ENCODE measurements at places on chromosomes 3 and 15.

DNA sequence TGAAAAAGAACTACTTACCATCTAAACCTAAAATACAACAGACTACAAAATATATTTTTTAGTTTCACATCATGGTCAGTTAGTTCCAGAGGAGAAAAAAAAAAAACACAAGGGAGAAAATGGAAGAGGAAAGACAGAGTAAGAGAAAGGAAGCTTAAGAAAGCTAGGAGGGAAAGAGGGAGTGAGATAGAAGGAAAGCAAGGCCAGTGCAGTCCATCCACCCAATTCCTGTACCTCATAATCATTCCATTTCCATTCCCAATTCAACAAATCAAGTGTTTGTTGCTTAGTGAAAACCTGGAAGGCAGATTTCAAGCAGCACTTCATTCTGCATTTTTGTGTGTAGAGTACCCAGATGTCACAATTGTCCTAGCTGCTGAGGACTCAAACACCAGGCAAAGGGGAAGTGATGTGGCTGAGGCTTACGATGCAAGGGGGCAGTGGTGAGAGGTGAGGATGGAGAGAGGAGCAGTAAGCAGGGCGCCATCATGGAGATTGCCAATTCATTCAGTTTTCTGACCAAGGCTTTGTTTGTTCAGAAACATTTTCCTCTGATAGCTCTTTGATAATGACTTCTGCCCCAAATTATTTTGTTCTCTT lies 83.6 kb upstream of the GSK3B start:
- peak; percentile 38 for DNase-seq

DNA sequence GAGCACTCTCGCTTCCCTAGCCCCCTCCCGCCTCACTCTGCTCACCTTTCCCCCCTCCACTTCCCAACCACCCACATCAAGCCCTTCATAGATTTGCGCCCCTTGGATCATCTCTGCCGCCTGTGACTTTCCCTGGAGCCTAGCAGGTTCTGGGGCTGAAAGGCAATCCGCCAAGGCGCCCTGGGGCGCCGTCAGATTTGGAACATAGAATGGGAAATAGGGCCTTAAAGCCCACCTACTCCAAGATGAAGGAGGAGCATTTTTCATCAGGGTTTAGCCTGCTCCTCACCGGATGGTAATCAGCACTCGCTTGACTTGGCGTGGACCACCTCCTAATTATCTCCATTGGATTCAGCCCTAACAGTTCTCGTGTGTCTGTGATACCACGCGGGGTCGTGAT lies 1.3 kb downstream of the CPNE4 start:
- no peak for DNase-seq

GRCh38 chr3:81947359-81947758 lies 185.9 kb upstream of the GBE1 start:
- DNase-seq = no peak

- no peak for DNase-seq
These were observed 144.1 kb upstream of the HES1 start for GRCh38 chr3:193991666-193992424.

DNA sequence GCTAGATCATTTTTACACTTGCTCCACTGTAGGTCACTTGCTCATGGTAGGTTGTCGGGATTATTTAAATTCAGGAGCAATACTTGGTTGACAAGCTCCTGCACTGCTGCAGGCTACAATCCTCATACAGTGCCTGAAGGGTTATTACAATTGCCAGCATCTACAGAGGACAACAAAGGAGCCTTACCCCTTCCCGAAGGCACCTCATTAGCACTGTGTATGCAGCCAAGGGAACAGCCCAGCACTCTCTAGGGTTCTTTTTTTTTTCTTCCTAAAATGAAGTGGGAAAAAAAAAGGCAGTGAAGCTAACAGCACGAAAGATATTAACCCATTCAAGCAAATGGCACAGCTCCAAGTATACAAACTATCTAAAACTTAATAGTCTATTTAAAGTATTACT lies 142.7 kb downstream of the ULK4 start:
- no peak for DNase-seq

GRCh38 chr3:45994419-45995235 lies 997 bp downstream of the FYCO1 start:
- DNase-seq = no peak

GRCh38 chr3:171676601-171677175 lies 133.6 kb downstream of the PLD1 start:
- no peak for DNase-seq

GRCh38 chr3:72678867-72679266 lies 169.4 kb downstream of the SHQ1 start:
- no peak for DNase-seq

DNA sequence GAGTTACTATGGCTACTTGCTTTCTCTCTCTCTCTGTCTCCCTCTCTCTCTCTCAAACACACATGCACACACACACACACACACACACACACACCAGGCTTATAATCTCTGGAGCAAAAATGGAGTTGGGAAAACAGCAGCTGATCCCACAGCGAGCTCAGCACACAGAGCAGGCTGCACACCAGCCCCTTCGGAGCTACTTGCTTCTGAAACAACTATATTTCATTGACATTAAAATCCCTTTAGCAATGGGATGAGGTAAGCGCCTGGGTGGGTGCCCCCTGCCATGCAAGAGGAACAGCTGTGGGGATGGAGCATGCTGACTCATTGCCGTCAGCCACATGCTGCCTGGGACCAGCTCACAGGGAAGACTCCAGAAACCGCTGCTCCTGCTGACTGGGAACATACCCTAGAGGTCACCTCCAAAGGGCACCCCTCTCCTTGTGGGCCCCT lies 45.7 kb downstream of the B3GNT5 start:
- peak; percentile 77 for DNase-seq

GRCh38 chr15:40064231-40064894 lies 25.4 kb upstream of the SRP14 start:
- DNase-seq = peak; percentile 41

DNA sequence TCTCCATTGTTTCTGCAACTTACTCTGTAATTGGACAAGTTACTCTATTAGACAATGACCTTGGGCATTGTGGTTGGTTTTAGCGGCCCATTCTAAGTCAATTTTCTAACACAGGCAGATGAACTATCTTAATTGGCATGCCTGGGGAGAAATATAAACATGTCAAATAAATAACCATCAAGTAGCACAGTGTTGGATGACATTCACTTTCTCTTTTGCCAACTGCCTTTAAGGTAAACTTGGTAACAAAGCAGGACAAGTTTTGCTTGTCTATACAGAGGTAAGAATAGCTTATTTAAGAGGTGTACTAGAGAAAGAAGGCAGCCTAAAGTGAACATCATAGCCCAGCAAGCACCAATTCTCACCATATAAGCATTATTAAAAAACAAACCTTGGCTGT lies 599.6 kb downstream of the GBE1 start:
- DNase-seq = no peak

DNA sequence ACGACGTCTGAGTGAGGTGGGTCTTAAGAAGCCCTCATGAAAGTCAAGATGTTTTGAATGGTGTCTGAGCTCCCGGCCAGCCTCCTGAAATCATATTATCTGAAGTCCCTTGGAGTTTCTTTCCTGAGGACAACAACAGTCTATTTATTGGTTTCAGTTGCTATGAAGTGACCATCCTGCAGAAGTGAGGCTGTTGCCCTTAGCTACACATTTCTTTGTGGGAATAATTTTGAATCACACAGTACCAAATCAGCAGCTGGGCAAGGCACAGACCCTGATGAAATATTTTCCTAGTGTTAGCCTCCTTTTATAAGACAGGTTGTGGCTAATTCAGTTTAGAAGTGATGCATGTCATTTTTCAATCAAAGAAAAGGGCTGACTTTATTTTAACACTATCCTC lies 220.7 kb upstream of the AZI2 start:
- DNase-seq = no peak

- DNase-seq = peak; percentile 70
These were observed 59.4 kb downstream of the SLC6A6 start for GRCh38 chr3:14461748-14462324.

DNA sequence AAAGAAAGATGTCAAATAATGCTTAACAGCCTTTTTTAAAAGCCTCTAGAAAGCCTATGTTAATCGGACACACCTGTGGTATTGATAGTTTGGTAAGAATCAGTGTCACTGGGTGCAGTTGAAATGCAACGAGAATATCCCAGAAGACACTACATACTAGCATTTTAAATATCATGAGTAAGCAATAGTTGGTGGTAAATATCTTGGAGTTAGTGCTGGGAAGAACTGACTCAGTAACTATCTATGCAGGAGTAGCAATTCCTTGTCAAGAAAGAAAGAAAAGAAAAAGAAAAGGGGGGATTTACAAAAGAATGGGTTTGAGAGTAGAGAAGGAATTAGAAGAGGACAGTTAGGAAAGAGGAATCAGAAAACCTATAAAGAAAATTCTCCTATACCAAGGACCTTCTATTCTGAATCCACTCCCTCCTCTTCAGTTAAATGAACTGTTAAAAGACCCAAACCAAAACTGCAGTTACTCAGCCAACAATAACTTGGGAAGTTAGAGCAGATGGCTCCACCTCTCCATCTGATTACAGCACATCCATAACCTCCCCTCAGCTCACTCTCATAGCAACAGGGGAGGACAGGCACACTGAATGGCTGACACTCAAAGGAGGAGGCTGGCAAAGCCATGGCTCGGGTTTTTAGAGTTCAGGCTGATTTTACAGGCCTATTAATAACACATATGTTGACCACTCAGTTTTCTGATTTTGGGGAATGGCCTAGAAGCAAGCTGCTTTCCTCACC lies 207.6 kb upstream of the MDFIC2 start:
- DNase-seq = no peak
